ENCODE measurements at places on chromosomes 2 and 18. TPM values are rescaled to one million over a fixed set of nuclear protein-coding genes. Genes with fewer than 3 reads are reported as not detected.

GRCh38 chr2:121583555-121583954 is 52.9 kb downstream of the RNU4ATAC start:
- no peak for DNase-seq

GRCh38 chr2:78020491-78020890 is 498.3 kb upstream of the LRRTM4 start:
- no peak for DNase-seq

DNA sequence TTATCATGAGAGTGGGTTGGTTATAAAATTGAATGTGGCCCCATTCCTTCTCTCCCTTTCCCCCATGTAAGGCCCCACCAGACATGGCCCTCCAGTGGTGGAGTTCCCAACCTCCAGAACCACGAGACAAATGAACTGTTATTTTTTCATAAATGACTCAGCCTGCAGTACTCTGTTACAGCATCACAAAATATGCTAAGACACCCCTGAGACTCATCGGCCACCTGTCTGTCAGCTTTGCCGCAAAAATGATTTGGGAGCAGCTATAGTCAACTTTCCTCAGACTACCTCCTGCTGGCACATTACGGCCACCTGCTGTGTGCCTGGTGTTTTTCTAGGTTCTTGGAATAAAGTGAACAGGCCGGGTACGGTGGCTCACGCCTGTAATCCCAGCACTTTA is 21.4 kb upstream of the C1QL2 start:
- no peak for DNase-seq

DNA sequence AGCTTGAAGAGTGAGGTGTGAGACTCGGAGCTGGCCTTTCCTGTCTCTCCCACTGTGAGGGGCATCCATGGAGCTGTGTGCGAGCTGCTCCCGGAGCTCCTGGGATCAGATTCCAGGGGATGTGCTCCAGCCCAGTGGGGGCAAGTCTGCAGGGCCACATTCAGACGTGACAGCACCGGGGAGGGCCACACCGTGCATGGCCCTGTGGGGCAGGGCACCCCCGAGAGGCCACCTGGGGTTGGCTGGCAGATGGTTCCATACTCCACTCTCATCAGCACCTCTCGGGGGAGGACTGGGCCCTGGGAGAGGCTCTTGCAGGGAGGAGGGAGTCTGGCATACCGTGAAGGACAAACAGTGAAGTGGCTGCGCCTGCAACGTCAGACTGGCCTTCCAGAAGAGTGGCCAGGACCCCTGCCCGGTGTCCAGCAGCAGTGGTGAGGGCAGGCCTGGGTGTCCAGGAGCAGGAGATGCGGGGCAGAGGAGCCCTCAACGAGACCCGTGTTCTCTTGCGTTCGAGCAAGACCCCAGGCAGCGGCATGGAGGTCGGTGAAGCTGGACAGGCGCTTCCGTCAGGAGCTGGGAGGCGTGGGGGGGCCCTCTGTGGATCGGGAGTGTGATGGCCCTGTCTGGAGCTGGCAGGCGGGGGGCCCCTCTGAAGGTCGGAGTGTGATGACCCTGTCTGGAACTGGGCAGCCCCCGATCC is 84.3 kb downstream of the ASB1 start:
- DNase-seq, result no peak

DNA sequence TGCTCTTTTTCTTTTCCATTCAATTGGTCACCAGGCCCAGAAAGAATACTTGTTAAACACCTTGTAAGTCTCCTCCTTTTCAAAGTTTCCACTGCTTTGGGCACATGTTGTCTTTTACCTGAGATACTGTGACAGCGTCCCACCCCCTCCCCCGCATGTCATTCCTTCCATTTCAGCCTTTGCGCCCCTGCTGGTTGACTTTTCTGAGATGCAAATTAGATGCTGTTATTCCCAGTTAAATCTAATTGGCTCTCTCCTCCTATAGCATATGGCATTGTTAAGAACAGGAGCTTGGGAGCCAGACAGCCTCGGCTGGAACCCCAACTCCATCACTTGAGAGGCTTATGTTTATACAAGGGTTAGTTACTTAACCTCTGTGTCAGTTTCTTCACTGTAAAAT is 80.3 kb upstream of the GAREM1 start:
- DNase-seq, result peak; percentile 41

GRCh38 chr18:45553723-45554388 is 61.4 kb upstream of the SLC14A2 start:
- no peak for DNase-seq

GRCh38 chr2:45006942-45007287 is 2.3 kb downstream of the SIX2 start:
- DNase-seq, result no peak

- no peak for DNase-seq
Observed at GRCh38 chr2:54775710-54776109, 52.2 kb downstream of the EML6 start.

DNA sequence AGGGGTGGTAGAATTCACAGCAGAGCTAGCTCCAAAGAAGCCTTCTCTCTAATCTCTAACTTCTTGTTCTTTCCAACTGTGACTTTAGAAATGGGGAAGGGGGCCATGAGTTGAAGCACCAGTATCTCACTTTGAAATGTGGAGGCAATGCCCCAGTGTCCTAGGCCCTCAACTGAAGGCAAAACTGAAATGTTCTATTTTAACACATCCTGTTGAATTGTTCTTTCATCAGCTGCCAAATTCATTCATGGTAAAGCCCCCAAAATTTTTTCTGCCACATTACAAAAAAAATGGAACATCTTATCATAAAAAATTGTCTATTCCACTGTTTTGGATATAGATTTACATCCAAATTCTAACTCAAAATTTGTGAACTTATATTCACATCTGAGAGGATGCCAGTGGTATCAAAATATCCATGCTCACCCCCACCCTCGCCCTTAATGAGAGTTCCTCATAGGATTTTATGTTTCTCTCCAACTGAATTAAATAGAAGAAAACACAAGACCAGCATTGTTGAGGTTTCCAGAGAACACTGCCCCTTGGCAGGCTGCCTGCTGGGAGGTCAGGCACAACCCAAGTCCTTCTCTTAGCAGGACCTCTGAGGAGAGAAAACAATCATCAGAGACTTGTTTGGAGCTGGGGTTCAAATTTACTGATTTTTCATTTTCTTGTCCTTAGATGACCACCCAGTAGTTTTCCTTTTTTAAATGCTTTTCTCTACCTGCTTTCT is 147.4 kb upstream of the PGAP1 start:
- DNase-seq, result no peak

GRCh38 chr2:9287400-9288045 is 80.9 kb downstream of the ASAP2 start:
- no peak for DNase-seq

DNA sequence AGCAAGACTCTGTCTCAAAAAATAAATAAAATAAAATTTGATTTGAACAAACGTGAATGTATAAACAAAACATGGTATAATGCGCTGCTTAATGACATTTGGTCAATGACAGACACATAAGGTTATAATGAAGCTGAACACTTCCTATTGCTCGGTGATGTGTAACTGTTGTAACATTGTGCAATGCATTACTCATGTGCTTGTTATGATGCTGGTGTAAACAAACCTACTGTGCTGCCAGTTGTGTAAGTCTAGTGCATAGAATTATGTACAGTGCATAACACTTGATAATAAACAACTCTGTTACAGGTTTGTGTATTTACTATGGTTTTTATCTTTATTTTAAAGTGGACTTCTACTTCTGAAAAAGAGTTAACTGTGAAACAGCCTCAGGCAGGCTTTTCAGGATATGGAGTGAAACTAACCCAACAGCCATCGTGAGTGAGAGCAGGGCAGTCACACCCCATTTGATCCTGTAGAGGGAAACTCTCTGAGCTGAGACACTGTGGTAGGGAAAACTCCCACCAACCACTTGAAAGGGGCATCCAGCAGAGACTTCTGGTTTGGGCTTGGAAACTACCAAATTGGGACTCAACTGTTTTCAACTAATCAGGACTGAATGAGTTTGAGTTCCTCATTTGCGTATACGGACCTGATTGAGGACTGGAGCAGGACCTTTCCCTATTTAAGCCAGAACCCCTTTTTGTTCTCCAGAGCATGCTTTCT is 8.7 kb upstream of the RPRD1A start:
- DNase-seq, result no peak

DNA sequence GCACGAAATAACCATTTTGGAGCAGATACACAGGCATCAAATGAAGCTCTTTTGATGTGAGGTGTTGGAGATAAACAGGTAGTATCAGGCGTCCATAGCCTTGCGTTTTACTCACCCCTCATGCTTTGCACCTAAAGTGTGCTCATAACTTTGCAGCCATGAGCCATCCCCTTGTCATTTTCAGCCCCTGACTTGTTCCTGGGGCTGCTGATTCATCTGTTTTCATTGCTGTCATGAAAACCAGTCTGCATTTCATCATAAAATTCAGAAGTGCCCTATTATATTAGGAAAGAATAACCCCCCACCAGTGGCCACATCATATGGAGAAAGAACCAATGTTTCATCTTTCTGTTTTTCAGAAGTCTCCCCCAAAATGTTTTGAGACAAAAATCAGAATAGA is 329.7 kb upstream of the NRP2 start:
- DNase-seq, result no peak

DNA sequence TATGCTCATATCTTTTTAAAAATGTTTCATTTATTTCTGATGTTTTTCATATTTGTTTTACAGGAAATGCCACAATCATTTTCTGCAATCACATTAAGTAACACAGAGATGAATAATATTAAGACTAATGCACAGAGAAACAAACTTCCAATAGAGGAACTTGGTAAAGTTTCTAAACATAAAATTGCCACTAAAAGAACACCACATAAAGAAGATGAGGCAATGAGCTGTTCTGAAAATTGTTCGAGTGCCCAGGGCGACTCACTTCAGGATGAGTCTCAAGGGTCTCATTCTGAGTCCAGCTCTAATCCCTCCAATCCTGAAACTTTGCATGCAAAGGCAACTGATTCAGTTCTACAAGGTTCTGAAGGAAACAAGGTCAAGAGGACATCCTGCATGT is 70.4 kb downstream of the APLF start:
- no peak for DNase-seq

DNA sequence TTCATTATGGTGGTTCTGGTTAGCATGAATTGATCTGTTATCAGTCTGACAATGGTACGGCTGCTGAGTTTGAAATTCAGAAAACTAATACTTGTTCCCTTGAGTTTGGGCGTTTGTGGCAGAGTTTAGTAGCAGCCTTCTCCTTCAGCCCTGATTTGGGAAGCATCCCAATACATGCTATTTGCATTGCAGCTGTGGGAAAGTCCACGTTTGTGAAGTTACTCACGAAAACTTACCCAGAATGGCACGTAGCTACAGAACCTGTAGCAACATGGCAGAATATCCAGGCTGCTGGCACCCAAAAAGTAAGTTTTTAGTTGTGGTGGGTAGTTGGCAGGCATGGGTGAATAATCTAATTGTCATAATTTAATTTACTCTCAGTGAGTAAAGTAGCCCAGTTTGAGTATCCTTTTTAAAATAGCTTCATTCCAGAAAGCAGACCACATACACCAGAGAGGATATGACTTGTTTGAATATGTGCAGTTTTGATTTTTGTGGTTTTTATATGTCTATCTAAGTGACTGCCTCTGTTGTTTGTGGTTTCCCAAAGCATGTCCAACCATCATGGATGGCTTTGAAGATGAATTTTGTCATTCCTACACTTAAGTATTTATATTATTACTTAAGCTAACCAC is 12.2 kb downstream of the DGUOK start:
- no peak for DNase-seq

DNA sequence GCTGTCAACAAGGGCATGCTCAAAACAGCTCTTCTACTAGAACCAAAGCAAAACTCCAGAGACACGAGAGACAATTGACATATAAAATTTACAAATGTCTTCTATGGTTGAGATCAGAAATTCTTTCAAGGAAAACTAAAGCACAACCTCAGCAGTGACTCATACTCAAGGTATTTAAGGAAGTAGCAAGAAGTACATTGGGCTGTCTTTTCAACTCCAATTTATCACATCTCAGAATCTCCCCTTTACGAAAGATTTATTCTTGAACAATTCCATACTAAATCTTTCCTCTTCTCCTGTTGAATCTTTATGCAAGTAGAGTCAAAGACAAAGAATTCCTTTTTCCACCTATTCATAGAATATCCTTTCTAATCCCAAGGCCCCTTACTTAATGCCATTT is 324.0 kb downstream of the IRS1 start:
- no peak for DNase-seq

- DNase-seq, result no peak
Observed at GRCh38 chr2:71756280-71756906, 303.0 kb downstream of the DYSF start.

DNA sequence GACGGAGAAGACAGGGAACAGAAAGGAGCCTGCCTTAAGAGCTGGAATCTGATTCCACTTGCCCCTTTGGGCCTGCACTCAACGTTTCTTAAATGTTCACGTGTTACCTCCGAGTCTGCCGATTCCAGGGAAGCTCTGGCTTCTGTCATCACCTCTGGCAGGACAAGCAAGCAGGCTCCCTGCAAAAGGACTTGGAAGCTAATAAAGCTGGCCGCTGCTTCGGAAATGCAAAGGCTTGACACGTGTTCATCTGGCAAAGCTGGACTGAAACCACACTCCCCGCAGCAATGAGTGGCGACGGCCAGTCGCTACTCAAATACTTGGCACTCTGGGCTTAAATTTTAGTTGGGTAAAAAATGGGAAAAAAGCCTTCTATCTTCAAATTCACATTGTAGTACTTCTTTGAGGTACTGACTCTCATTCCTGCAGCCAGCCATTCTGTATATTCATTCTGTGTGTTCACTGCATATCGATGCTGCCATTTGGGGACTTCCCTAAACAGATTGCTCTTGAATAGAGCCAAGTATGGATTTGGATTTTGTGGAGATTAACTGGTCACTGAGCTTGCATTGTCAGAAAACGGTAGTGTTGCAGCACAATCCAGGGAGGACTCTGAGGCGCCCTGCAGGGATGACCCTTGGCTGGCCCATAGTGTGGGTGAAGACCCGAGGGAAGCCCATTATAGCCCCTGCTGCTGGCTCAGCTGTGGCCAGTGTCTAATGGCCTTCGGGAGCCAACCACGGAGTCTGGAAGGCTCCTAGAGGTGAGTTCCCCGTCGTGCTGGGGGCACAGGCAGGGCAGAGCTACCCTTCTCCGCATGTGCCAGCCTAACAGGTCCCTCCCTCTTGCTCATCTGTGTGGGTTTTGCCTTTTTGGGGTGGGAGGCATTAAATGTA is 231.5 kb downstream of the PRKCE start:
- DNase-seq, result no peak

- DNase-seq, result no peak
Observed at GRCh38 chr2:118940486-118941120, 1.4 kb upstream of the MARCO start.

- no peak for DNase-seq
Observed at GRCh38 chr2:25817006-25817405, 61.3 kb downstream of the ASXL2 start.

GRCh38 chr2:55357927-55358326 is 61.7 kb downstream of the CCDC88A start:
- no peak for DNase-seq

GRCh38 chr18:23311351-23312121 is 141.6 kb upstream of the RIOK3 start:
- no peak for DNase-seq

The PSMA8 gene
- not detected for total RNA-seq

The VWA3B gene
- total RNA-seq, result not detected

The OST4 gene
- 215 TPM for total RNA-seq

The CD302 gene
- total RNA-seq, result not detected

The TNFAIP6 gene
- total RNA-seq, result not detected

The HRH4 gene
- total RNA-seq, result not detected

The HOXD8 gene
- 0.27 TPM for total RNA-seq

The PSMD1 gene
- total RNA-seq, result 126 TPM

The SCN9A gene
- total RNA-seq, result 11.2 TPM

The CIB4 gene
- not detected for total RNA-seq

The PSD4 gene
- 1.2 TPM for total RNA-seq

The ANKRD30B gene
- not detected for total RNA-seq

All from glutamatergic neuron (in vitro differentiated cells).